ENCODE measurements at places on chromosomes 12 and 14.

DNA sequence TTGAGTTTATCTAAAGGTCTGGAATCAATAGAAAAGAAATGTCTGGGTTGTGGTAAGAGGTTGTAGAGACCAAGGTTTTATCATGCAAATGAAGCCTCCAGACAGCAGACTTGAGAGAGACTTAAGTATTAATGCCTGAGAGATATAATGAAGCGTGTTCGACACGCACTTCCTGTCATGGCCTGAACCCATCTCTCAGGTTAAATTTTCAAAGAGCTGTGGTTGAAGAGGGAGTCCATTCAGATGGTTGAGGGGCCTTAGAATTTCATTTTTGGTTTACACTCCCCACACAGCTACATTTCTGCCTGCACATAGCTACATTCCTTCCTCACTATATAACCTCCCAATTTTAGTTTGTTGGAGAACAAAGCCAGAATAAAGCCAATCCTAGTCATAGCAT lies 10.1 kb upstream of the CLEC12A start:
- no peak for DNase-seq

- no peak for DNase-seq
Observed at GRCh38 chr14:21168055-21168454, 12.2 kb upstream of the OR5AU1 start.

- DNase-seq: no peak
Observed at GRCh38 chr12:11209113-11209512, 22.4 kb upstream of the TAS2R42 start.

GRCh38 chr12:2796187-2796666 lies 1.5 kb downstream of the FKBP4 start:
- DNase-seq: no peak

DNA sequence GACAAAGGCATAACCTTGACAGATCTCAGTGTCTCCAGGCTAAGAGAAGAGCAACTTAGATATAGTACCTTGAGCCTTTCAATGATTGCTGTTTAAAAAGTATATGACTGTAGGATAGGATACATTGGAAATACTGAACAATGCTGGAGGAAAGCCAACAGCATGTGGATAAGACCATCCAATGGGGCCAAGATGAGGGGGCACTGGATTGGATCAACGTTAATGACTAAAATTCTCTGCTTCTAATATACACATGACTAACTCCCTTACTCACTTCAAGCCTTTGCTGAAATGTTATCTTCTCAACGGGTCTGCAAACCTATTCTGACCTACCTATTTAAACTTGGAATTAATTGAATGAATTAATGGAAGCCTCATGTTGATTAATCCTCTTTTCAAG lies 354.9 kb downstream of the RAD51B start:
- no peak for DNase-seq

- no peak for DNase-seq
Observed at GRCh38 chr12:5305425-5305824, 126.5 kb upstream of the NTF3 start.

- no peak for DNase-seq
Observed at GRCh38 chr12:14567351-14568162, at the start of gene PLBD1. TSS of gene PLBD1 (minus strand) at chr12:14567883. CDS start at chr12:14567696, 187 bp downstream.

All from stimulated activated CD4-positive, alpha-beta T cell treated with anti-CD3 and anti-CD28 coated beads, Interleukin-12 subunit alpha, Interleukin-12 subunit beta, amount 100 ng/mL, for 4 hours (primary cell).